ENCODE measurements at places on chromosomes 11 and 22.

- DNase-seq: no peak
Measured at GRCh38 chr11:133910101-133910500, 46.7 kb downstream of the IGSF9B start.

- DNase-seq: no peak
Measured at GRCh38 chr11:114285599-114285998, 10.6 kb upstream of the NNMT start.

GRCh38 chr11:72534371-72535193, 100.3 kb upstream of the CLPB start:
- no peak for DNase-seq

- no peak for DNase-seq
Measured at GRCh38 chr11:110431051-110431672, 1.4 kb downstream of the FDX1 start.

DNA sequence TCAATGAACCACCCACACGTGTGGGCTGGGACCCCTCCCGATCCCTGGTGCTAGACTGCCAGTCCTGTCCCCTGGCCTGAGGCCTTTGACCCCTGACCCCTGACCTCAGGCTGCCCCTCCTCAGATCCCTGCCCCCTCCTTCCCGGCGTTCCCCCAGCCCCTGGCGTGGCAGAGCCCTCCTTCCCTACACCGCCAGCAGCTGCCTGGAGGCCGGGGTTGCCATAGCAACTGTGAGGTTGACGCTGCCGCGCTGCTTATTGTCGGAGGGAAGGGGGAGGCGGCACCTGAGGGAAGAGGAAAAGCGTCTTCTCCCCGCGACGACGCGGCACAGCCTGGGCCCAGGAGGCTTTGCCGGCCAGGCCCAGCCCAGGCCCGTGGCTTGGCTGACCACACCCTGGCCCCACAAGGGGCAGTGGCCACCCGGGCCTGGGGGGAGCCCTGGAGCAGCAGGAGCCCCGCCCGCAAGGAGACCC, 32.6 kb downstream of the SHANK3 start:
- peak; percentile 63 for DNase-seq

- no peak for DNase-seq
Measured at GRCh38 chr11:3165152-3165705, at the start of gene OSBPL5. TSS of gene OSBPL5 (minus strand) at chr11:3165310. CDS start at chr11:3129148, 36,162 bp downstream.
